ENCODE measurements at places on chromosomes 12 and 14.

DNA sequence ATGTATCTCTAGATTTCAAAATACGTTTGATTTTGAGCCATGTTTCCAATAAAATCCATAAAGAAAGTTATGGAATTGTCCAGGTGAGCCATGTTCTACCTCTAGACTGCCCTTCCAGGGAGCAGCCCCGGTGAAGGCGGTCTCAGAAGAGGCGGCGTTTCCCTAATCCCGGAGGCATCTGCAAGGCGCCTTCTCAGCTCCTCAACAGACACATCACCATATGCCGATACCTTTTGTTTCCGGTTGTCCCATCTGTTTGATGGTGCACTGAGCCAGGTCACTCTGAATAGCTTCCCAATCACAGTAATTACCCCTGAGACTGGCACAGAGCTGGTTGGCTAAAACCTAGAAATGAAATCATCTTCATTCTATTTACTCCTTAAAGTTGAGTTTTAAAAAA lies 305.5 kb upstream of the FKBP4 start:
- H3K4me3 ChIP-seq = no peak overlapping the region
- H3K36me3 ChIP-seq = no peaks in the 10 kb centered on the region
- no peak overlapping the region for H3K27ac ChIP-seq
- no peaks in the 10 kb centered on the region for H3K4me1 ChIP-seq
- no peak for DNase-seq

- no peak for DNase-seq
- H3K27ac ChIP-seq = no peak overlapping the region
- H3K27me3 ChIP-seq = no peaks in the 10 kb centered on the region
- H3K4me1 ChIP-seq = peaks cover 12% of the 10 kb centered on the region
- H3K36me3 ChIP-seq = peaks cover 3% of the 10 kb centered on the region
- no peak overlapping the region for H3K4me3 ChIP-seq
Measured at GRCh38 chr14:95163132-95163531, 5.8 kb upstream of the DICER1 start.

DNA sequence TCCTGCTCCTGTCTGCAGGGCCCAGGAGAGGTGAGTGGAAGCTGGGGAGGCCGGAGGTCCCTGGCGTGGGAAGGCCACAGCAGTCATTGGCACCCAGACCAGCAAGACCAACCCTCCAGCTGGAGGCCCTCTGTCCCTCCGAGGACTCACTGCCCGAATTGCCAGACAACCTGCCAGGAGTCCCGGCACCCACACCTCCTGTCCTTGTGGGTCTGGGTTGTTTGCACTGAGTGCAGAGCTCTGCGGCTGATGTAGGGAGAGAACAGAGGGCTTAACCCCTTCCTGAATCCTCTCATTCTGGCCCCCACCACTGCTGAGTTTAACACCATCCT lies 204.9 kb downstream of the KIF26A start:
- no peak overlapping the region for H3K27ac ChIP-seq
- no peaks in the 10 kb centered on the region for H3K4me1 ChIP-seq
- H3K36me3 ChIP-seq = no peaks in the 10 kb centered on the region
- DNase-seq = no peak
- H3K27me3 ChIP-seq = no peaks in the 10 kb centered on the region
- no peak overlapping the region for H3K4me3 ChIP-seq

DNA sequence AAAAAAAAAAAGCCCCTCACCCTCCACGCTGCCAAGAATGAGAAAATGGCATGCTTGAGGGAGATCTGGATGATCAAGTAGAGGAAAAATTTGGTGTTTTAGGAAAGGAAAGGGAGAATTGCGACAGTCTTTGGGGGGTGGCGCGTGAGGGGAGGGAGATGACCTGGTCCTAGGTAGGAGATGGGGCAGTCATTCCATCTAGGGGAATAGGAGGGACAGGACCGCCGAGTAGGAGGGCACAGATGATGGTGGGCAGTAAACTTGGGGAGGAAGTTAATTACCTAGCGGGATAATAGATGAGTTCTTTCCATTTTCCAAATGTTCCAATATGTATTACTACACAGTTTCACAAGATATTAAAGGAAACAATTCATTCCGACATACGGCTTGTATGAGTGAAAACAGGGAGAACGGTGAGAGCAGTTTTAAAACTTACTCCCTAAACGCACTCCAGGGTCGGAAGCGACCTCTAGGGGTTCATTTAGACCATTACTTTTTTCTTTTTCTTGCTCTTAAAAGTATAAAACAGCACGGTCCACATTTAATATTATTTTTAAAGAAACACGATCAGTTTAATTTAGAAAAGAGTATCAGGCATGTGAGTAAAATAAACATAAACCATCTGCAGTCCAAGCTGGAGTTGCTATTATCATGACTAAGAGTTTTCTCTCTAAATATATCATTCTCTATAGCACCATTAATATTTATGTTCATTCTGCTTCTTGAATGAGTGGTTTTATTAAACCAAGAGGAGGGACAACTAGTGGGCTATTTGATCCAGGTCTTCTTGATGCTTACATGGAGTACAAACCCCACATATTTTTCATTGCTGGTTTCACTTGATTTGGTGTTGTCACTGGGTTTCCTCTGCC lies 3.0 kb upstream of the FNTB start:
- peak; percentile 47 for DNase-seq
- no peaks in the 10 kb centered on the region for H3K27me3 ChIP-seq
- no peaks in the 10 kb centered on the region for H3K36me3 ChIP-seq
- no peak overlapping the region for H3K4me3 ChIP-seq
- H3K4me1 ChIP-seq = peaks cover 29% of the 10 kb centered on the region
